NT2/D1 (cell line): ENCODE measurements at places on chromosomes 11 and 22.

GRCh38 chr22:20968281-20968977 is 1.4 kb downstream of the AIFM3 start:
- no peak for DNase-seq

DNA sequence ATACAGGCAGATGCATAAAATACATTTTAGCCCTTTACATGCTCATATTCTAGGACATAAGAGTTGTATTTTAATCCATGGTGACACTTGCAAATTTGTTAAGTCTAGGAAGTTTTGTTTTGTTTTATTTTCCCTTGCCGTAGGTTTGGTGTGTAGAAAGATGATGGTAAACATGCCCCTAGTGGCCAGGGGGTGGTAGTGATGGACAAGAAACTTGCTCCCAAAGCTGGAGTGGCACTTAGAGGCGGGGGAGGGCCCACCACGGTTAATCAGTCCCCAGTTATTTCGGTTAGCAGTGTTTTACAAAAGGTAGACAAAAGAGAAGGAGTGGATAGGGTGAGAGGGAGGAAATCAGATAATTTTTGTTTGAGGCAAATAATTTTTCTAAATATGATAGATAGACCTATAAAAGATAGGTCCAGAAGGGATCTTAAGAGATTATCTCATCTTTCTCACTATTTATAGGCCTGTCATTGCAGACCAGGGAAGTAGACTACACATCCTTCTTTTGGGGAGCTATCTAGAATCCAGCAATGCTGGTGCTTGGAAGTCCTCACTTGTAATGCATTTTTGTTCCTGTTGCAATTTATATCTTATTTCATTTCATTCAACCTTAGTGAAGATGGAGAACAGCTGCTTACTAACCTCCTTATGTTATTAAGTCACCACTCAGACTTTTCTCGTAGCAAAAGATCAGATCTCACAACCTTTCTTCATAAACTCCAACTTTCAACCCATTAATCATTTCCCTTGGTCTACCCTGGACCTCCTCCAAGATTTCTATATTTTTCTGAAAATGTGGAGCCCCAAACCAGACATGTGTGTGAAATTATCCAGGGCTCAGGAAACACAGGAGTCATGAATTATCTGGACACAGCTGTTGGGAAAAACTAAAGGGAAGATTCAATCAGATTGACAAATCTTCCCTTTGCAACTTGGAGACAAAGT is 5.9 kb upstream of the BDNF start:
- no peak for DNase-seq

GRCh38 chr11:83278351-83278750 is 7.8 kb downstream of the CCDC90B start:
- no peak for DNase-seq

- DNase-seq, result no peak
These were observed 77.7 kb downstream of the ME3 start for GRCh38 chr11:86594746-86595145.

DNA sequence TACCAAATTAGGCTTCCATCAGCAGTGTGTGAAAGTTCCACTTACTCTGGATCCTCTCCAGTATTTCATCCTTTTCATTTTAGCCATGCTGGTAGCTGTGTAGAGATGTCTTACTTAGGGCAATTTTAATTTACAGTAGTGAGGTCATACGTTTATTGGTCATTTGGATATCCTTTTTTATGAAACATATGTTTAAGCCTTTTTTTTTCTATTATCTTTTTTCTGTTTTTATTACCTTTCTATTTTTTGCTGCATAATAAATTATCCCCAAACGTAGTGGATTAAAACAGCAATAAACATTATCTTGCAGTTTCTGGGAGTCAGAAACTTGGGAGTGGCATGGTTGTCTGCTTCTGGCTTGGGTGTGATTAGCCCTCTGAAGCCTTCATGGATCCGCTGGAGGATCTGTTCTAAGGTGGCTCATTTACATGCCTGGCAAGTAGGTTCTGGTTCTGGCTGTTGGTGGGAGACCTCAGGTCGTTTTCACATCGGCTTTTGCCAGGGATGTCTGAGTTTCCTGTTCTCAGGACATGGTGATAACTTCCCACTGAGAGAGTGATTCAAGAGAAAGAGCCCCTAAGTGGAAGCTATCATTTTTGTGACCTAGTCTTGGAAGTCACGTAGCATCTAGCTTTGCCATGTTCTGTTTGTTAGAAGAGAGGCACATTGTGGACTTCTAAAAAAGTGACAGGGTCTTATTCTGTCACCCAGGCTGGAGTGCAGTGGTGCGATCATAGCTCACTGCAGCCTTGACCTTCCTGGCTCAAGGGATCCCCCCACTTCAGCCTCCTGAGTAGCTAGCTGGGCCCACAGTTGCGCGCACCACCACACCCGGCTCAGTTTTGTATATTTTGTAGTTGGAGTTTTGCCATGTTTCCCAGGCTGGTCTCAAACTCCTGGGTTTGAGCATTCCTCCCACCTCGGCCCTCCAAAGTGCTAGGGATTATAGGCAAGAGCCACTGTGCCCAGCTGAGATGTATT is 38.6 kb downstream of the PPP6R3 start:
- no peak for DNase-seq

DNA sequence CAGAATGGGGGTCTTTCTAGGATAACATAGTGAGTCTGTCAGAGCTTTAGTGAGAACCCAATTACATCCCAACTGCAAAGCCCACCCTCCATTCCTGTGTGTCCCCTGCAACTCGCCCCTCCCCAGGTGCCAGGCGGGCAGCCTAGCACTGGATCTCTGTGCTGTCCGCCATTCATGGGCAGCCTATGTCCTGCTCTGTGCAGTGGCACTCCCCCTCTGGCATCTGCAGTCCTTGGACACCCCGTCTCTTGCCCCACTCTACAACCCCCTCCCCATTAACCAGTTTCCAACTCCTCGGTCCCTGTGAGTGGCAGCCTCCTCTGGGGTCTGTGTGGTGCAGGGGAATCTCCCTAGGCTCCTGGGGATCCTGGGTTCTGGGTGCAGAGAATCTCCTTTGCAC is 37.0 kb downstream of the MYO7A start:
- no peak for DNase-seq

DNA sequence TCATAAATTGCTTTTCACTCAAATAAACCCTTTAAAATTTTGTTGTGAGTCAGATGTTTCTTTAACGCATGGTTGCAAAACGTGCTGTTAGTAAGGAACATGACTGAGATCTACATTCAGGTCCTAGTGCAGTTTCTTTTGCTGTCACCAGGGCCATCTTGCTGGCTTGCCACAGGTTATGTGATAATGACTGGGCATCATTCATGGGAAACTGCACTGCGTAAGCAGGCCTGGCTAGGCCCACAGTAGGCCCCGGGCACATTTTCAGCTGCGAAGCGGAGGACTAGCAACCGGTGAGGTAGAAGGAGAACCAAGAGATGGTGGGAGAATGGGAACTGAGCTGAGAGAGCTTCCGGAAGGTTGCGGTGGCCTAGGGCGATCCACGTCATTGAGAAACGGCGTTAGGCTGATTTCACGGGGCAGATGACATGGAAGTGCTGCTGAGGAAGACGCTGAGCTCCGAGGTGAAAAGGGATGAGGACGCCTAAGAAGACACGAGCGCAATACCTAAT is 3.2 kb upstream of the KLHDC7B start:
- DNase-seq, result no peak

- DNase-seq, result no peak
These were observed 13.1 kb upstream of the TMEM123 start for GRCh38 chr11:102465696-102466095.

DNA sequence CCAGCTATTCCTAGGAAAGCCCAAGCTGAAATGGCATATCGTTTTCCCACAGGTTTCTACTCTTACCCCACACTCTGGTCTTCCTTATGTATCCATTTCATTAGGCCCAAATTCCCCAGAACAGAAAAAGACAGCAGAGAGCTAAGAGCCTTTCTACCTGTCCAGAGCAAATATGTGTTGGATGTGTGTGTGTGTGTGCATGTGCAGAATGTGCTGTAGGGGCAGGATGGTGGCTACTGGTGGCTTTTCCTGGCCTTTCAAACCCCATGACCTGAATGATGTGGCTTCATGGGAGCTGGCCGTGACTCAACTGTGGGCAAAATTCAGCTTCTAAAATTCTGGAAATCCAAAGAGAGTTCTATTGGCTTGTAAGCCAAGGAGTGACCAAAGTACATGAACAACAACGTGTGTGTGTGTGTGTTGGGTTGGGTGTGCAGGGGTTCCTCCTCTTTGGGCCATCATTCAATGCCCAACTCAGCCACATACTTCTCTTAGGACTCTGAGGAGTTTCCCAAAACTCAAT is 421.4 kb upstream of the CADM1 start:
- no peak for DNase-seq

GRCh38 chr11:84865257-84865656 is 761.9 kb downstream of the DLG2 start:
- no peak for DNase-seq

DNA sequence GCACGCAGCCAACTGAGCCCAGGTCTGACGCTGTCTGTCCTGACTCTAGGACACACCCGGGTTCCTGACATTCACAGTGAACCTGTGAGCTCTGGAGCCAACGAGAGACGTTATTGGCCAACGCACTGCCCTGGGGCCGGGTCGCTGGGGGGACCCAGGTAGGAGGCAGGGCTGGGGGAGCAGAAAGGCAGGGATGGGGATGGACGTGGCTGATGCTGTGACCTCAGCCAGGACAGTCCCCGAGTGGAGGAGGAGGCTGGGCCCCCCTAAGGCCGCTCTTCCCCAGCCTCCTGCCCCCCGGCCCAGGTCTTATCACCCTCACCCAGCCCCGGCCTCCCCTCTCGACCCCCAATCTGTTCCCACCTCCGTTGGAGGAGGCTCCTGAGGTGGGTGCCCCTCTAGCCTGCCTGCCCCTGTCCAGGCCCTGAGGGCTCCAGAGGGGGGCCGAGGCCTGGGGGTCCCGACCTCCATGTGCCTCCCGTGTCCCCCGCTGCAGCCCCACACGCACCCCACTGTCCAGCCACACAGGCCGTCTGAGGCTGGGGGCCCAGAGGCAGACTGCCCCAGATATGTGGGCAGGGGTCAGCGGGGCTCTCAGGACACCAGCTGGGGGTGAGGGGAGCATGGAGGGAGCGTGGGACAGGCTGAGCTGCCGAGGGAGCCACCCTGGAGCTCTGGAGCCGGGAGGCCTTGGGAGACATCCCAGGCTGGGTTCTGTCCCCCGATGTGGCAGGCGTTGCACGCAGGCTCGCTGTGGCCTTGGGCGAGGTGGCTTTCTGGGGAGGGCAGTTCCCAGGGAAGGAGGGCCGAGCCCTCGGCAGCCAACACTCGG is 29.2 kb upstream of the MUC5AC start:
- DNase-seq, result no peak

DNA sequence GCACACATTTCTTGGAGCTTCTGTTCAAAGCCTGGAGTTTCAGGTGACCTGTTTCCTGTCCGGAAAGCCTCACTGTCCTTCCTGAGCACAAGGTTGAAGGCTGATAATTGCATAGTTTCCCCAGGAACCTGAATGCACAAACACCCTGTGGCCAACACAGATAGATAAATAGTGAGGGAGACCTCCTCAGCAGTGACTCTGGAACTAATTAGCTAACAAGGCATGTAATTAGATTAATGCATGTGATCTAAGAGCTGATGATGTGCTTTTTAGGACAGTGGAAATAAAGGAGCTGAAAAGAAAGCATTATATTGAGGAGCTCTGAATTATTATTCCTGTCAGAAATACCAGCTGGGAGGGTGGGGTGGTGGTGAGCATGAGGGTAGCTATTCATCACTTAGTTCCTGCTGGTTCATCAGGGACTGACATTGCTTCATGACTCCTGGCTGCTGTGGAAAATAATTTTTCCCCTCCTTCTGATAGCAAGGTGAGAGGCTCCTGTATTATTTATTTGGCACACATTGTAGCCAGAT is 101.1 kb downstream of the NELL1 start:
- DNase-seq, result no peak
